ENCODE measurements at places on chromosomes 5 and 9.

GRCh38 chr9:6936103-6936502, 178.3 kb downstream of the KDM4C start:
- no peak for DNase-seq

DNA sequence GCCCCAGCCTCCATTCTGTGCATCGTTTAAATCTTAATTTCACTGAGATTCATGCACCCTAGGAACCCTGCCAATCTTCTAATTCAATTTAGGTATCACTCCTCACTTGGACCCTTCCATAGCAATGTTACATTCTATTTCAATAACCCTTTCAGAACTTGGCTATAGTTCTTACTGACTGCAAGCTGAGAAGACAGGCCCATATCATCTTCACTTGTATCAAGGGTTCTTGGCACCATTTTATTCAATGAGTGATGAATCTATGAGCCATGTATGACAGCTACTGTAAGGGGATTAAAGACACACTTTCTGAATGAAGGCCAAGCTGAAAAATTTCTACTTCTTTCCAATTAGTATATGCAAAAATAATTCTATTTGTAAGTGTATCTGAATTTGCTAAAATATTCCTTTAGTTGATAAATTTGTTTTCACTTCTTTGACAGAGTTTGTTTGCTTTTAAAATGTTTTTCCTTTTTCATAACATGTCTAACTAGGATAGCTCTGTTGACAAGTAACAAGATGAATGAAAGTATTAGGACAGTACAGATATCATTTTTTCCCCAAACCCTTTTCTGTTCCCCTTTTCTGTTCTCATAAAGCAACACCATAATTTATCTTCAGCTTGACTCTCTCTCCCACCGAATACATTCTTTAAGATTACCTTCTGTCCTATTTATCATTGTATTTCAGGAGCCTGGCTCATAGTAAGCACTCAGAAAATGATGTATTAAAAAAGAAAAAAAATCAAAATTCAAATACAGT, 9.6 kb downstream of the ITGA2 start:
- no peak for DNase-seq

DNA sequence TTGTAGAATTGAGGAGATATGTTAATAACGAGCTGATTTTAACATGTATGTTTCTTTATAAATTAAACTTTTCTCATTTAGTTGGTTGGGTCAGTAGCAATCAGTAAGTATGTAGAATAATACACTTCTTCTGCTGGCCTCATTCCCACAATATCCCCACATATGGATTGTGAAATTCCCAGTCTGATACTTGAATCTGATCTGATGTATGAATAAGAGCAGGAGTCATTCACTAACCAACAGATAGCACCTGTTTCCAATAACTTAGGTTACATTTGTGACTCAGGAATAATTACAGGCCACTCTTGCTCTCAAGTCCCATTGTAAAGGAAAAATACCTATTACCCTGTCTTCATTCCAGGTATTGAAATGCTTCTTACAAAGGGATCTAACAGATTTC, 23.9 kb downstream of the SLC36A1 start:
- no peak for DNase-seq

GRCh38 chr9:116156621-116157314, 3.2 kb downstream of the PAPPA start:
- no peak for DNase-seq

GRCh38 chr9:38734831-38735230, 14.9 kb upstream of the FAM240B start:
- DNase-seq: no peak

DNA sequence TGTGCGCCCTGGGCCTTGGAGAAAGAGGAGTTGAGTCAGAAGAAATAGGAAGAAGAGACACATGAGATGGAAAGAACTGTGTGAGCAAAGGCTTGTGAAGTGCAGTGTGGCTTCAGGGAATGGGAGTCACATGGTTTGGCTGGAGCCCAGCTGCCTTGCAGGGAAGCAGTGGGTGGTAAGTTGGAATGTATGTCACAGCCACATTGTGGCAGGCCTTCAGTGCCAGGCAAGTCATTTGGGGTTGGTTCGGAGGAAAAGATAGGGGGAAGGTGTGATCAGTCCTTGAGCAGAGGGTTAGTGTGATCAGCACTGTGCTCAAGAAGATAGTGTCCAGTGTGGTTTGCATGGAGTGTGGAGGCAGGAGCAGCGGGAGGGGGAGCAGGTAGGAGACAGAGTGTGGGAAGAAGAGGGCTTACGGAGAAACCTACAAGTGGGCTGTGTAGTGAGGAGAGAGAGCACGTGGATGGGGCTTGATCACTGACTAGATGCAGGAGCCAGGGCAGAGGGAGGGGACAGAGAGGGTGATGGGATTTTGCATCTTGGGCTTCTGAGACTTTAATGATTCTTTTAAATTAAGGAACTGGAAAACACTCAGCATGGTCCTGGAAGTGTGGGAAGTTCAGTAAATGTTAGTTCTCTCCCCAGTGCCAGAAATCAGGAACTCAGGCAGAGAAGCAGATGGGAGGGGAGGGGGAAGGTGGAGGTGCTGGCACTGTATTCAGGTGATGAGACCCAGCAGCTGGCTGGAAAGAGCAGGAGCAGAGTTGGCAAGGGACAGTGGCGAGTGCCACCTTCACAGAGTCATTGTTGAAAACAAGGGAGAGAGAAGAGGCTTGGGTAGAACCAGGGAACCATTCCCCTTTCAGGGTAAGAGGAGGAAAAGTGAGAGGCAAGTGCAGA, 46.6 kb downstream of the ARHGAP26 start:
- DNase-seq: no peak

GRCh38 chr5:113759505-113759904, 246.0 kb downstream of the YTHDC2 start:
- no peak for DNase-seq

GRCh38 chr5:83490203-83490602, 18.7 kb downstream of the VCAN start:
- no peak for DNase-seq

DNA sequence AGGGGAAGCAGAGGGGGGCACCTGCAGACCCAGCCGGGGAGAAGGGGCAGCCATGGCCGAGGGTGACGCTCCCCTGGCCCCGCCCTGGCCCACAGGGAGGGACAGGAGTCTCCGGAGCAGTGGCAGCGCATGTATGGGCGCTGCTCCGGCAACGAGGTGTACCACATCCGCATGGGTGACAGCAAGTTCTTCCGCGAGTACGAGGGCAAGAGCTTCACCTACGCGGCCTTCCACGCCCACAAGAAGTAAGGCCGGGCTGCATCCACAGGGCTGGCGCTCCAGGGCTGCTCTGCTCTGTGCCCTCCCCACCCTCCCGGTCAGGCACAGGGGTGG, 68.2 kb downstream of the KCNT1 start:
- no peak for DNase-seq

DNA sequence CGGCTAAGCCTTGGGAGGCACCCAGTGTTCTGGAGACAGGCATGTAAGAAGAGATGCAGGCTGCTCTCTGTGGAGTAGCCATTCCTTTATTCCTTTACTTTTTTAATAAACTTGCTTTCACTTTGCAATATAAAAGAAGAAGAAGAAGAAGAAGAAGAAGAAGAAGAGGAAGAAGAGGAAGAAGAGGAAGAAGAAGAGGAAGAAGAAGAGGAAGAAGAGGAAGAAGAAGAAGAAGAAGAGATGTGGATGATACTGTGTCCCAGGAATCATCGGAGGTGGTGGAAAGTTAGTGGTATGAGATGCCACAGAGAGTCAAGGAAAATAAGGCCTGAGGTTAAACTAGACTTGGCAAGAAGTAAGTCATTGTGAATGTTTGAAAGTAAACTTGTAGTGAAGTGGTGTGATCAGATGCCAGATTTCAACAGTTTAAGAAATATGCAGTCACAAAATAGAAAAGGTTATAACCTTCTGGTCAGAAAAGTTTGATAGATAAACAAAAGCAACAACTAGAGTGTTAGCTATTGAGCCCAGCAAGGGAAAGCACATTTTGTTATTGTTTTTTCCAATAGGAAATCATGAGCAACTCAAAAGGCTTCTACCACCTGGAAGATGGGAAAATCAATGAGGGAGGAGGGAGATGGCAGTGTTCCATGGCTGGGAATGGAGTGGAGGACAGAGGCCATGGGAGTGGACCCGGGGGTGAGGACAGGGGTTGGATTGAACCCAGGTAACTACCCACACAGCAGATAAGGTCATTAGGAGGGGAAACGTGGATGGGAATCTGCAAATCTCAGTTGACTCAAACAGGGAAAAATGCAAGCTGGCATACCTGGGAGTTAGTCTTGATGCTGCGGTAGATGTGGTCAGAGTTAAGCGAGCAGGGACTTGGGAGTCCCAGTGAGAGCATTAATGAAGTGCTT, 16.8 kb downstream of the AOPEP start:
- no peak for DNase-seq

DNA sequence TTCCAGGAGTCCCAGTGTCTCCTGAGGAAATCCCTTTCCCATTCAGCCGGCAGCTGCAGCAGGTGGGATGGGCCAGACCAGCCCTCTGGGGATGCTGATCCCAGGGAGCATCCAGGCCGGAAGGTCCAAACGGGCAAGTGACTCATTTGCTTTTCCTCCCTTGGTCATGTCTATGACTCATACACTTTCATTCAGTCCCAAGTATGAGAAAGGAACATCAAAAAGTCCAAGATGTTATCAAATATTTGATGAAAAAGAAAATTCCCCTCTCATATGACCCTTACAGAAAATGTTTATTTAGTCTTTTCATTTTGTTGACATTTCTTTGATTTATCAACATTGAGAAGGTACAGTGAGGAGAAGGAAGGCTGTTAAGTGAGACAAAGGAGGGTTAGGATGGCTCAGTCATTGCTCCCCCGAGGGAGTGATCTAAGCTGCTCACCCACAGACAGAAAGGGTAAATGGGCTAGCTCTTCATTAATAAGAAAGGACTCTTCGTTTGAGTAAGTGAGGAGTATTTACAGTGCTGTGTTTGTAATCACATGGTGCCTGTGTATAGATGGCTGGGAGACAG, 117.6 kb upstream of the ANKRD55 start:
- no peak for DNase-seq

- no peak for DNase-seq
Observed at GRCh38 chr5:170269579-170269978, 28.0 kb downstream of the LCP2 start.

GRCh38 chr5:56511326-56511841, 278.3 kb upstream of the ANKRD55 start:
- DNase-seq: no peak

DNA sequence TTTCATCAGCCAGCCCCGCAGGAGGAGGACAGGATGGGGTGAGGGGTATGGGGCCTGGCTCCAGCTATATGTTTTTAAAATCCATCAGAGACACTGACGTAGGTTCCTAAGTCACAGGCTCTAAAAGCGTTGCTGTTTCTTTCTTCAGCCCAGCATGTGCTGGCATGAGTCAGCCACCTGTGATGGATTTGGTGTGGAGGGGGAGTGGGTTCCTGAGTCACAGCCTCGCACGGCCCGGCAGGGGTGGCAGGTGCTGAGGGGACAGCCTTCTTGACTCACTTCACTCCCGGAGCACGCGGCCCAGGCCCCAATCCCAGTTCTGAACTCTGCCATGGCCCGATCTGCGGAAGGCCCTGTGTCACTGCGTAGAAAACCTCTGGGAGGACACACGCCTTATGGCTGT, 38.8 kb upstream of the RPL26L1 start:
- DNase-seq: no peak

DNA sequence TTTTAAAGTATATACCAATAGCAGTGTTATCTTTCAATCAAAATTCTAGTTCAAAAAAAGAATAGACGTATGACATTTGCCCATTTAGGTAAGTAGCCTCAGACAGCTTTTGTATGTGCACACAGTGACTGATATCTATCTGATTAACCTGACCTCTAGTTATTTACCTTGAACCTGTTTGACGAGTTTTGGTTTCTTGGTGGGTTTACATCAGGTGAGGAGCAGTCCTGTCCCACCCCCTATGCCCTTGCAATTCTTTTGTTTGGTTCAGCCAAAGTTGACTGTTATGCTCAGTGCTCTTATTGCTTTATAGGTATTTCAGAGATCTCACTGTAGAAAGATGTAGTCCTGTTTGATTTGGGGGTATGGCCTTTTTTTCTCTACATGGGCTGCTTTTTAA, 147.2 kb downstream of the ISOC1 start:
- DNase-seq: no peak
